ENCODE measurements at places on chromosomes 5 and 9. TPM values are rescaled to one million over a fixed set of nuclear protein-coding genes. Genes with fewer than 3 reads are reported as not detected.

DNA sequence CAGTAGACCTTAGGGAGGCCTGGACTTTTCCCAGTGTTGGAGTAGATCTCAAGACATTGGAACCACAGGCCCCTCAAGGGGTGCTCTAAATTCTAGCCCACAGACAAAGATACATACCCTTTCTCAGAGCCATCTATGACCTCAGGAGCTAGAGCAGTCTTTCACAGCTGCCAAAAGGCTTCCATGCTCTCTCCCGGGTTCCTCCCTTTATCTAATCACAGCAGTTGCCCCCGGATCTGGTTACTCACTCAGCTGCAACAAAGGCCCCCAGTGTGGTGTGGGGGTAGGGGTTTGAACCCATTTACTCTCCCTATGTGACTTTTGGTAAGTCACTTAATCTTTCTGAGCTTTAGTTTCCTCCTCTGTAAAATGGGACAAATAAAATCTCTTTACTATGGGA is 27.0 kb downstream of the POU4F3 start:
- DNase-seq = no peak

DNA sequence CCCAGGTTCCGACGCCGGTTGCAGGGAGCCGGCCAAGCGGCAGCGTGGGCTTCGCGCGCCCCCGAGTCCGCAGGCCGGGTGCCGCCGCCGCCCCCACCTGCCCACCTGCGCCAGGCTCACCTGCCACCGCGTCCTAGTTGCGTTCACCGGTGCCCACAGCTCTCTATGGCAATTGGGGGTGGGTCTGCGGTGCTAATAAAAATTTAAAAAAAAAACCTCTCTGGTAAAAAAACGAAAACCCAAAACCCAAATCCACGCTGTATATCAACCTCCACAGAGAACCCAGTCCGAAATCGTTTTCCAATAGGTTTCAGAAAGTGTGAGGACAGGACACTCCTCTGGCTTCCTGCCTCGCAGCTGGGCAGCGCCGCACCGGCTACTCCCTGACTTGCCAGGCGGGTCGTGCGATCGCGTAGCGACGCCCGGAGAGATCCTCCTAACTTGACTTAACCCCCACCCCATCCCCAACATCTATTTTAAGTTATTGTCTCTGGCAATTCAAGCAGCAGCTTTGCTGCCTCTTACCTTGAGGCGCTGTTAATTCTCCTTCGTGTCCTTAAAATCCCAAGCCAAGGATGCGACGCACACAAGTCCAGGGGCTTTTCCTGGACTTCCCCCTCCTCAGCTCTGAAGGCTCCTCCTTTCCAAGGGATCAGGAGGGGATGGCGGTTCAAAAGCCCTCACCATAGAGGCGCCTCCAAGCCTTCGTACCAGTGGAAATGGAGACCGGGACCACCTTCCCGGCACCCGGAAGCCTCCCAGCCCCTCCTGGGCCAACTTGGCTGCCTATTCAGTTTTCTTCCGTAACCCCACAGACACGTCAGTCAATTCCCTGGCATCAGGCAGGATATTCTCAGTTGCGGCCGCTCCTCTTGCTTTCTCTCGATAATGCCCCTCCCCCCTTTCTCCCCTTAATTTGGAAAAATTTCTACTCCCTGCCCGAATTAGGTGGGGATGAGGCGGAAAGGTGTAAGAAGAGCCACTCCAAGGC is 1639.4 kb upstream of the C9orf72 start:
- peak; percentile 23 for DNase-seq

- DNase-seq = peak; percentile 3
Measured at GRCh38 chr9:29183971-29184370, 1610.7 kb upstream of the C9orf72 start.

Gene INSYN2B
- 0.15 TPM for polyA plus RNA-seq

Gene CNTRL
- polyA plus RNA-seq = 19.6 TPM
